ENCODE measurements at places on chromosomes 13 and 19.

DNA sequence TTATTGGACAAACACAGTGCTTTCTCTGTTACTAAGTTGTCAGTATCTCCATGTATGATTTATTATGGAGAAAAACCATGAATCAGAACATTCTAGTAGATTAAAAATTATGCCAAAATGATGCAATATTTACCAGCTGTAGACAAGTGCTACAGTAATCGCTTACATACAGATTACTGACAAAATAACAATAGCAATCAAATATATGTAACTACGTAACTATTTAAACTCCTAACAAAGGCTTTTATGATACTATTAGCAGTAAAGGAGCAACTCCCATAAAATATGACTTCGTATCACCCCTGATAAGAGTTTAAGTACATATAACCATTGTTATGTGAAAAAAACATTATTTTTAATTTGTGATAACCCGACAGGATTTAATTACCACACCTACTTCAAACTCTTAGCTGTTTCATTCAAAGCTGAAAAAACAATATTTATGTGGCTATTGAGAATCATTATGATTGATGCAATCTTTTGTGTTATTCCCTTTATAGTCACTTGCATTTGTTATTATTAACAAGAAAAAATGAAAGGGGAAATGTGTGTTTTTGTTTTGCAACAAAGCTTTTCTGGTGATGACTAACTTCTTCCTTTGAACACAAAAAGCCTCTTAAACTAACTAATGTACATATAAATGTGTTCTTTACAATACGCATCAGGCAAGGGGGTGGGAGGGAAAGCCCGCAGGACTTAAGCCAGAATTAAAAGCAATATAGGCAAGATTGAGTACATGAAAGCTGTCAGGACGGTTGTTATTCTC lies 147.4 kb downstream of the ABCC4 start:
- DNase-seq = no peak

GRCh38 chr13:94708031-94708859 lies 4.1 kb downstream of the SOX21 start:
- DNase-seq = no peak

DNA sequence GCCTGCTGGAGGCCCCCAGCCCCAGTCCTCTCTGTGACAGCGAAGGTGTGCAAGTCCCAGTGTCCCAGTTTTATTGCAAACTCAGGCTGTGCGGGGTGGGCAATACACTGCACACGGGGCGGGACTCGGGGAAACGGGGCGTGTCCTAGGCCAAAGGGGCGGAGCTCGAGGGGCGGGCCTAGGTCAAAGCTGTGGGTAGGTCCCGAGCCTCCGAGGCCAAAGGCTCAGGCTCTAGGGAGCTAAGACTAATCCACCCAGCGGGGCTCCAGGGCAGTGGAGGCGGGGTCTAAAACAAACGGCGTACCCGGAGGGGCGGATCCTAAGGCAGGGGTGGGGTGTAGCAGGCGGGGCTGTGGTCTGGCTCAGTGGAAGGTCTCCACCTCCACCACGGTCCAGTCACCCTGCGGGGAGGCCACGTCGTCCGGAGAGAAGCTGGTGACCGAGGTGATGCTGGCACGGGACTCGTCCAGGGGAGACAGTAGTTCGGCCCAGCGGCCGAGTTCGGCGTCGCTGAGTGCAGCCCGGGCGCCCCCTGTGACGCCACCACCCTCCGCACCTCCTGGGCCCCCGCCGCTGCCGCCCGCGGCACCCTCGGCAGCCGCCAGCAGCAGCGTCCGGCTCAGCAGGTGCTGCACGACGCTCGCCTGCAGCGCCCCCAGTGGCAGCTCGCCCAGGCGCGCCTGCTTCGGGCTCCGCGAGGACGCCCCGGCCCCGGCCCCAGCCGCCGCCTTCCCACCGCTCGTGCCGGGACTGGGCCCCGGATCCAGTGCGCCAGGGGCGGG lies 5.3 kb downstream of the PRR36 start:
- peak; percentile 81 for DNase-seq

DNA sequence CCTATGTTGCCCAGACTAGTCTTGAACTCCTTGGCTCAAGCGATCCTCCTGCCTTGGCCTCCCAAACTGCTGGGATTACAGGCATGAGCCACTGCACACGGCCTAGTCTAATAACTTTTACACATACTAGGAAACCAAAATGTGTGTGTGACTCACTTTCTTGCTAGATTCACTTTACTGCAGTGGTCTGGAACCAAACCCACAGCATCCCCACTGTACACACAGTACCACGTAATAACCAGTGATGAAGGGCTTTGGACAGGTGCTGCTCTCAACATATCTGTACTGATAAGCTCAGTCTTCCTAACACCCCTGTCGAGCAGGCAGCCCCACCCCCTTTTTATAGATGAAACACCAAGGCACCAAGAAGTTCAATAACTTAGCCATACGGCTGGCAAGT lies 5.1 kb downstream of the DNMT1 start:
- peak; percentile 29 for DNase-seq

DNA sequence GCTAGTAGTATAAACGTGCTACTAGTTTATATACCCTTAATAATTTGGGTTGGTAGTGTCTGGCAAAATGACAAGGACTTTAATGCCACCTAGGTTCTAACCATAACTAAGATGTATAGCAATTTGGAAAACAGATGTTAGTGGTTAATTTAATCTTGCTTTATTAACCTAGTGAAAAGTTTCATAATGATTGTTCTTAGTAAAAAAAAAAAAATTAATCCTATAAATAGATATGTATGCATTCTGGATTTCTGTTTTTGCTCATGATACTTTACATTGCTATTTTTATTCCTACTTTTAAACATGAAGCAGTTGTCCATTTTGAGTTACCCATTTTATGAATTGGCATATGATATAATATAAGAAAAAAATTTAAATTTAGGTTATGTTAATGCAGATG lies 36.3 kb downstream of the DGKH start:
- no peak for DNase-seq

- peak; percentile 33 for DNase-seq
These were observed 3.3 kb upstream of the CEACAM7 start for GRCh38 chr19:41691268-41691970.

Data from activated CD4-positive, alpha-beta T cell treated with anti-CD3 and anti-CD28 coated beads, Interleukin-2, amount 50 U/mL, for 48 hours (primary cell).